ENCODE measurements at places on chromosomes 3 and 15.

GRCh38 chr3:114308830-114309229, 15.0 kb downstream of the TIGIT start:
- peak; percentile 43 for DNase-seq

GRCh38 chr3:182005219-182005618, 293.5 kb downstream of the SOX2 start:
- DNase-seq, result no peak

DNA sequence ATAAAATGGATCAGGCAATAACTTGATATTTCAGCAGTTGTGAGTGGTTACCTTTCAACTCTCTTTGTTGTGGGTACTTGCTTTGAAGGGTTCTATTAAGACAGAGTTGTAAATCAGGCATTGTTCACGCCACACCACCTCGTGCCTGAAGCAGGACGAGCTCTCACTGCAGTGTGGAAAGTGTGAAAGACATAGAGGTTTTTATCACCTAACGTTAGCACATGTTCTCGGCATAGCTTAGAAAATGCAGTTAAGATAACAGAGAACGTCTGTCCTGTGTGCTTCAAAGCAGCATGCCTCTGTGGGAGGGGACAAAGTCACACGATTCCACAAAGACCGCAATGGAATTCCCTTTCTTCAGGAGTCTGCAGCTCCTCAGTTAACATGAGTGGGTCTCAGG, 7.8 kb downstream of the ADAMTS17 start:
- DNase-seq, result no peak

DNA sequence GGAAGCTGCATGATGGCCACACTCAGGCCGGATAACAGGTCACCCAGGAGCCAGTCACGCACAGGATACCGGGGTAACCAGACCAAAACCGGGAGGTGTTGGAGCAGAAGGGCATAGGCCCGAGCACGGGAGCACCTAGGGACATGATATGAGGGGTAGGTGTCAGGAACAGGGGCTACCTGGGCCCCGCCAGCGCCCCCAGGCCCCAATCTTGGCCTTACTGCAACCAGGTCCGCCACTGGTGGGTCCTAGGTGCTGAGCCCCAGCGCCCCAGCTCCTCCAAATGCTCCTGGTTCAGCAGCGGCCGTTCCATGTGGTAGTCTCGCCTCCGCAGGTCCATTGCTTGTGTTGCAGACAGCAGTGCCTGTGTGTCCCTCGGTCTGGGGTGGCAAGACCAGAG, 2.0 kb downstream of the SLC26A6 start:
- no peak for DNase-seq

- no peak for DNase-seq
These were observed 118.3 kb upstream of the GALNT15 start for GRCh38 chr3:16056217-16056616.

DNA sequence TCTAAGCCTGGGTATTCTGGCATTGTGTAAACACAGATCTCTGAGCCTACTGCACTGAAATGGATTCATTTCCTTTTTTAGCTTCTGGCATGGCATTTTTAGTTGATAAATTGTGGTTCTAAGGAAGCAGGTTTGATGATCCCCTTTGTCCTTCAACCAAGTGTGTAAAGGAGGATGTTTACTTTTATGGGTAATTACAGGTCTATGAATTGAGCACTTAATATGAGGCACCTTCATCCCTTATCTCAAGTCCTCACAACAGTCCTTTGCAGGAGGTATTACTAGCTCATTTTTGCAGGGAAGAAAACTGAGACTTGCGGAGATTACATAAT, 30.8 kb upstream of the ZBTB38 start:
- no peak for DNase-seq

DNA sequence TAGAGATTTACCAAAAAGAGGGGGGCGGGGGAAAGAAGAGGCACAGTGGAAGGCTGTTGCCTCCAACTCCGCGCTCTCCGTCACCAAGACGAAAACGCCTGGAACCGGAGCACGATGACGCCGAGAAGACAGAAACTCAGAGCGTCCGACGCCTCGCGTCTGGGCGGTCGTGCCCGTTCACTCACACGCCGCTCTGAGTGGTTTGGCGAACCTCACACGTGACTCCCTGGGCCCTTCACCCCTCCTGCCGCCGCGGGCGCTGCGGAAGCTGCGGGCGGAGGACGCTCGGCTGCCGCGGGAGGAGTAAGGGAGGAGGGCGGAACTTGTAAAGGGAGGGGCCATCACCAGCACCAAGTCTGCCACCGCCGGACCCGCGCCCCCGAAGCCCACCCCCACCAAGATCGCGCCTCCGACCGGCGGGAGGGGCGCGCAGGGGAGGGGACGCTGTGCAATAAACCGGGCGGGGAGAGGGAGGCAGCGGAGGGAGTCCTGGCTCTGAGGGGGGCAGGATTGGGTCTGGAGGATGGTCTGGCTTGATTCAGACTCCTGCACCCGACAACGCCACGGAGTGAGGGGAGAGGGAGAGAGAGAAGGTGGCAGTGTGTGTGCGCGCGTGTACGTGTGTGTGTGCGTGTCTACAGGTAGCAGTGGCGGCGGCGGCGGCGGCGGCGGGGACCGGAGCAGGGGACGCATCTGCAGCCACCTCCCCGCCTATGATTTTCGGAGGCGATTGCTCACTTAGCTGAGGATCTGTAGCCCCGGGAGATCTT, 1.9 kb upstream of the NLGN1 start:
- no peak for DNase-seq

- no peak for DNase-seq
These were observed 21.7 kb upstream of the PLXND1 start for GRCh38 chr3:129628169-129628522.

- DNase-seq, result no peak
These were observed 81.9 kb upstream of the PLXND1 start for GRCh38 chr3:129688271-129688895.

DNA sequence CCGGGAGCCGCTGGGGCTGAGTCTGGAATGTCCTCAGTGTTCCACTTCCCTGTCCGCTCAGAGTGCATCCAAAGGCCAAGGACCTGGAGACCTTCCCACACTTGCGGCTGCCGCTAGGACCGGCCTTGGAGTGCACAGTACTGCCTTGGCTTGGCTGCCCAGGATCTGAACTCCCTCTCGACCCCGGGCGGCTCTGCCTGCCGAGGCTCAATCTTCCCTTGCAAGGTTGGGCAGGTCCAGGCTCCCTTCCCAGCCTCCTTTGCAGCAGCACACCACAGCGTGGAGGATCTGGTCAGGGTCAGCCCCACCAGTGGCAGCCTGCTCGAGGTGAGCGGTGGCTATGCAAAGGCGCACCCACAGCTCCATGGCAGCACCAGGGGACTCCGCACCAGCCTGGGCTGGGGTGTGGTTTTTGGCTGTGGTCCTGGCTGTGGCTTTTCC, 69.2 kb downstream of the PLXNA1 start:
- DNase-seq, result no peak

DNA sequence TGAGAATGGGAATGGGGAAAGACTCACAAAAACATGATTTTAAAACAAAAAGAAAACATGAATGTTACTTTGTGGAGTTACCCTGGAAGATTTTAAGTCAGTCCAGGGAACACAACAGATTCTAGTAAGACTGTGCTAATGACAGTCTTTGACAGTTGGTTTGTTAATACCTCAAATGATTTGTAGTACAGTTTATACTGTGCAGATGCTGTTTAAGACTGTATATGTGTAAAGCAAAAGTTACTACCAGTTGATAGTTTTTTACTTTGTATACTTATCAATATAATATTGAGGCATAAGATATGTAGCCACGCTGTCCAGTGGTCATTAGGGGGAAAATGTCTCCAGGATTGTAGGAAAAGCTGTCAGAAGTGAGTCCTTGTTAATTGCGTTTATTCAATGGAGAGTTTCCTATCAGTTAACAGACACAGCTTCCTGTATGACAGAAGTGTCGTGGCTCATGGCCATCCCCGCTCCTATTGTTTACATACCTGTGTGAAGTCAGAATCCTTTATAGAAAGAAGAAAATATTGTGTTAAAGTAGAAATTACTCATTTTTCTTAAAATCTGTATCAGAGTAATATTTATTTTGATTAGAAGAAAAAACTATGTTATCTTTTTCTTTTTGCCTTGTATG, 36.0 kb downstream of the NKIRAS1 start:
- DNase-seq, result no peak

DNA sequence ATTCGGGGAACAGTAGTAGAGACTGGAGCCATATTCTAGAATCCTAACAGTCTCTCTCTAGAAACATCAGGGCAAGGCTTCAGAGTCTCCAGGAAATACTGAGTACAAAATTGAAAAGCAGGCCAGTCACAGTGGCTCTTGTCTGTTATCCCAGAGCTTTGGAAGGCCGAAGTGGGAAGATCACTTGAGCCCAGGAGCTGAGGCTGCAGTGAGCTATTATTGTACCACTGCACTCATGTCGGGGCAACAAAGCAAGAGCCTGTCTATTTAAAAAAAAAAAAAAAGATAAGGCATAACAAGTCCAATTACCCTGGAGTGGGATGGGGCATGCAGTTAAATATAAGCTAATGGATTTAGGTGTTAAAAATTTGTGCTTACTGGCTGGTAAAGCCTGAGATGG, 79.0 kb downstream of the SEMA6D start:
- DNase-seq, result no peak

GRCh38 chr3:20516311-20516710, 330.3 kb upstream of the SGO1 start:
- no peak for DNase-seq

GRCh38 chr3:7545334-7545733, 684.4 kb downstream of the GRM7 start:
- no peak for DNase-seq

DNA sequence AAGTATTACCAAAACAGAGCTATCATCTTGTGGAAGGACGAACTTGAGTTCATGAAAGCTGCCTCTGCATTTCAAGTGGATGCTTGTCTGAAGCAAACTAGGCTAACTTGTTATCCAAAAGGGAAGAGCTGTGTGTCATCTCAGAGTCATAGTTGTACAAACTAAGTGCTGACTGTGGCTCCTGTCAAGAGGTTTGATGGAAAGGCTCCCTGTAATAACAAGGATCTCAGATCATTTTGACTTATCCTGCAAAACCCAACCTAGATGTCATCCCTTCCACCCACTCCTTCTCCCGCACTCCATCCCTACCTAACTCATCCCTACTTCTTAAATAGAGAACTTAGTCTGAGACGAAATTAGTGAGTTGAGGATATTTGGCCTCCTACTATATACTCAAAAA, 110.8 kb downstream of the NR2E3 start:
- DNase-seq, result no peak

GRCh38 chr3:38257583-38257982, 8.0 kb upstream of the SLC22A13 start:
- no peak for DNase-seq

GRCh38 chr15:58517682-58518525, 86.1 kb downstream of the LIPC start:
- DNase-seq, result no peak

DNA sequence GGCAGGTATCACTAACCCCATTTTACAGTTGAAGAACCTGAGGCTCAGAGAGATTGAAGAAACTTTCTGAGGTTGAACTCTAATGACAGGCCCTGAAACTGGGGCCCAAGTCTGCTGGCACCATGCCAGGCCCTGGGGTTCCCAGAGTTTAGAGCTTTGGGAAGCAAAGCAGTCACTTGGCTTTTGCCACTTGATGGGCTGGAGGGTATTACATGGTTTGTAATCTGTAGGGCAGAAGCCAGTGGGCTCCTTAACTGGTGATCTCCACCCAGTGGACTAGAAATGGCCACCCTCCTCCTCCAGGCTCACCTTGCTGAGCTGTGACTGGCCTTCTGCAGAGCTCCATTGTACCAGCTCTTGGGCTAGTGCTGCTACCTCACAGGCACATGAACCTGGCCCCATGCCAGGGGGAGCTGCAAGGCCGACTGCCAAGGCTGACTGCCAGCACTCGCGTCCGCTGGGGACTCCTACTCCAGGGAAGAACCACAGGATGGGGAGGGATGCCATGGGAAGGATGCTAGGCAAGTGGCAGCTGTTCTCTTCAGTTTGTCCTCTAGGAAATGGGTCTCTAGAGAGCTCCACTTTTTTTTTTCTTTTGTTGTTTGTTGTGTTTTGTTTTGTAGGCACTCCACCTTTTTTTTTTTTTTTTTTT, 104.8 kb downstream of the ETFA start:
- DNase-seq, result no peak

DNA sequence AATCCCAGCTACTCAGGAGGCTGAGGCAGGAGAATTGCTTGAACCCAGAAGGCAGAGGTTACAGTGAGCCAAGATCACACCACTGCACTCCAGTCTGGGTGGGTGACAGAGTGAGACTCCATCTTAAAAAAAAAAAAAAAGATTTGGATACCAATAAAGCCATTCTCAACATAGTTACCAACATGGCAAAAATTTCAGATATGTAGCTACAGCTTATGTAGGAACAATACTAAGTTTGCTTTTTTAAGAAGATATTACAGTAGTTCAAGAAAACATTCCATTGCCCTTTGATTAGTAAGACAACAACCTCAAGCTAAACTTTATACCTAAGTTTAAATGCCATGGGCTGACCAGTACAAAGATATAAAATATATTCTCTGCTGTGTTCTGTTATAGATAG, 34.4 kb downstream of the ZNF106 start:
- no peak for DNase-seq

GRCh38 chr3:194773216-194773615, 87.5 kb downstream of the FAM43A start:
- DNase-seq, result no peak

DNA sequence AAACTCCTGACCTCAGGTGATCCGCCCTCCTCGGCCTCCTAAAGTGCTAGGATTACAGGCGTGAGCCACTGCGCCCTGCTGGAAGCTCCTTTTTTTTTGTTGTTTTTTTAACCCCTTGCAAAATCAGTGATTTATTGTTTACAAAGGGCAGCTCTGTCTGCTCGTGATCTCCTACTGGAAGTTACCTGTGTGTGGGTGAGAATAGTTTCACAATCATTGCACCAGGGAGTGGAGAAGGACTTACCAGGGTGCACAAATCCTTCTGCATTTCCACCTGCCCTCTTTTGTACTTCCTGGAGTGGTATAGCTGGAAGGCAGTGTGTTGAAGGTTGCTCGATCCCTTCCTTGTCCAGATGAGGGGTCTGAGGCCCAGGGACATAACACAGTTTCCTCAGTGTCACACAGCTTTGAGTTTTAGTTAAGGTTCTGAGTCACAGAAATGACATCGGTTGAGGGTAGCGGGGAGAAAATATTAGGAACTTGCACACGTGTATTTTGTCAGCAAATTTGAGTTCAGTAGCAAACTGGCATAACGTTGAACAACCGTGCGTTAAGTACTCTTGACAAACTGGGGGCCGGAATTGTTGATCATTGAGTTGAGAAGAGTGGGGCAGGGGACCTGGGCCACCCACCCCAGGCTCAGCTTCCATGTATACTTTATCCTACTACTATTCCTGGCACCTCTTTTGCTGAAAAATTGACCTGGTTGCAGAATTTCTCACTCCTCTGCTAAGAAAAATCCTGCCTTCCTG, 11.3 kb upstream of the TRAK1 start:
- no peak for DNase-seq

GRCh38 chr15:38062696-38063095, 128.3 kb downstream of the TMCO5A start:
- no peak for DNase-seq

- no peak for DNase-seq
These were observed 215.6 kb downstream of the RPLP1 start for GRCh38 chr15:69668039-69668705.

GRCh38 chr15:62591842-62592838, 427.1 kb upstream of the C2CD4B start:
- no peak for DNase-seq

GRCh38 chr15:40886586-40886985, 7.7 kb upstream of the VPS18 start:
- DNase-seq, result no peak

GRCh38 chr3:194852345-194852744, 166.7 kb downstream of the FAM43A start:
- DNase-seq, result no peak
